ENCODE measurements at places on chromosomes 5 and 9.

DNA sequence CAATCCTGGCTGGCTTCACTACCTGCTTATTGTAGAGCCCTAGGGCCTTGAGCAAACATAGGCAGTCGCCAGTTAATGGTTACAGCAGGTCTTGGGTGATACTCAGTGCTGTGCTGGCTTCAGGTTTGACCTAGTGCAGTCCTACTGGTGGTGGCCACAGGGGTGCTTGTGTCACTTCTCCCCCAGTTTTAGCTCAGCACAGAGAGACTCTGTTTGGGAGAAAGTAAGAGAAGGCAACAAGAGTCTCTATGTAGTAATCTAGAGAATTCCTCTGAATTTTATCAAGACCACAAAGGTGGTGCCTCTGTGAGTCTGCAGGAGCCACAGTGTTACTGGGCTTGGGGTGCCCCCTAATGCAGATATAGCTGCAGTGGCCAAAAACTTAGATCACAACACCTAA lies 165.6 kb downstream of the CCDC171 start:
- H3K4me3 ChIP-seq, result no peak overlapping the region
- no peaks in the 10 kb centered on the region for H3K4me1 ChIP-seq
- no peak for DNase-seq
- H3K27ac ChIP-seq, result no peak overlapping the region

- H3K4me1 ChIP-seq, result no peaks in the 10 kb centered on the region
- no peak overlapping the region for H3K4me3 ChIP-seq
- peaks cover 30% of the 10 kb centered on the region for H3K27me3 ChIP-seq
- no peaks in the 10 kb centered on the region for H3K36me3 ChIP-seq
- H3K27ac ChIP-seq, result no peak overlapping the region
Measured at GRCh38 chr5:34541067-34541466, 115.1 kb upstream of the RAI14 start.

DNA sequence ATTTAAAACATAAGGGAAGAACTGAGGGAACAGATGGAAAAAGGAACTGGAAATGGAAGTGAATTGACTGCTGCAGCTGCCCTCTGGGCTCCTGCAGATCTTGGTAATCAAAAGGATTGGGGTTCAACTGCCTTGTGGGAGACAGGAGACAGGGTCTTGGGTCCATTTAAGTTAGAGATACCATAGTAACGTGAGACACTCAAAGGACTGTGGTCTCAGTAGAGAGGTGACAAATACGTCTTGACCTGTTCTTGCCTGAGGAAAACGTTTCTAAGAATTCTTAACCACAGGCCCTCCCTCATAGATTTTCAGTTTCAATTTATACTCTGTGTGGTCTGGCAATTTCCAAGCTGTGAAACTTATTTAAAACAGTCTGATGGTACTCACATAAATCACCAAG lies 100.8 kb upstream of the DHFR start:
- H3K27ac ChIP-seq, result peak overlapping the region; percentile 95
- DNase-seq, result peak; percentile 62
- H3K27me3 ChIP-seq, result no peaks in the 10 kb centered on the region
- peaks cover 65% of the 10 kb centered on the region for H3K4me1 ChIP-seq

GRCh38 chr5:52875827-52876226 lies 88.1 kb downstream of the ITGA1 start:
- DNase-seq, result no peak
- H3K27ac ChIP-seq, result no peak overlapping the region
- H3K36me3 ChIP-seq, result peaks cover 28% of the 10 kb centered on the region
- no peaks in the 10 kb centered on the region for H3K27me3 ChIP-seq
- H3K4me1 ChIP-seq, result no peaks in the 10 kb centered on the region

- H3K27me3 ChIP-seq, result peaks cover 12% of the 10 kb centered on the region
- no peak for DNase-seq
- H3K27ac ChIP-seq, result no peak overlapping the region
- H3K4me3 ChIP-seq, result no peak overlapping the region
- no peaks in the 10 kb centered on the region for H3K4me1 ChIP-seq
- H3K36me3 ChIP-seq, result no peaks in the 10 kb centered on the region
Measured at GRCh38 chr5:146409054-146409671, 38.0 kb upstream of the TCERG1 start.

DNA sequence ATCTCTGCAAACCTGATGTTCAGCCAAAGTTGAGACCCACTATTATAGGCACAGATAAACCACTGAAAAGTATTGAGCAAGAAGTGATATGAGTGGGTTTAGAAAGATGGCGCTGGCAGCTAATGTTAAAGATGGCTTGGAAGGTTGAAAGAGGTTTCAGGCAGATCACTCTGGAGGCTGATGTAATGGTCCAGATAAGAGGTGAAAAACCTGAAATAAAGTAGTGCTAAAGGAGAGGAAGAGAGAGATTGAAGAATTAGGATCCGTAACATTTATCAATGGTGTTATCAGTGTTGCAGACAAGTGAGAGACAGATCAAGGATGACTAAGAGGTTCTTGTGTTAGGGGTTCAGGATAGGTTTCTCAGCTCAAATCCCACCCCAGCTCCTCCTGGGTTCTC lies 58.3 kb downstream of the SLC44A1 start:
- H3K4me1 ChIP-seq, result peaks cover 17% of the 10 kb centered on the region
- no peak overlapping the region for H3K27ac ChIP-seq
- no peaks in the 10 kb centered on the region for H3K27me3 ChIP-seq
- H3K36me3 ChIP-seq, result peaks cover 6% of the 10 kb centered on the region
- no peak overlapping the region for H3K4me3 ChIP-seq
- no peak for DNase-seq

GRCh38 chr5:137887831-137888230 lies 1.4 kb upstream of the PKD2L2 start:
- no peak overlapping the region for H3K4me3 ChIP-seq
- H3K27me3 ChIP-seq, result no peaks in the 10 kb centered on the region
- DNase-seq, result no peak

DNA sequence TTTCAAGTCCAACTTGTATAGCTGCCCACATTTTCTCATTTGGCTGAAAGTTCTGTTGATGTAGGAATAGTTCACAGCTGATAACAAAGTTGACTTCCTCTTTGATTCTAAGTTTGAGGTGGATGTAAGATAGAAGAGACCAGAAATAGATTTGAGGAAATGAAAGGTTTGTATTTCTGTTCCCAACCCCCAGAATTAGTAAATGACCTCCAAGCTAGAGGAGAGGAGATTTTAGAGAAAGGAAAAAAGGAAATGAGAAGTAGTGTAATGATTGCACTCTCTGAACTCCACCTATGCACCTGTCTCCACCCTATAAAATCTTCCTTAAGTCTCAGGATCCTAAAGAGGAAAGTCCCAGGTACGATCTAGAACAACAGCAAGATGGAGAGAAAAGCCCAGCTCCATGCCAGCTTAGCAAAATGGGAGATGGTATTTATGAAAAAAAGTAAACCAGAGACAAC lies 130.4 kb upstream of the POC5 start:
- H3K4me3 ChIP-seq, result no peak overlapping the region
- no peaks in the 10 kb centered on the region for H3K36me3 ChIP-seq
- DNase-seq, result no peak
- peaks cover 9% of the 10 kb centered on the region for H3K27me3 ChIP-seq
- no peaks in the 10 kb centered on the region for H3K4me1 ChIP-seq

GRCh38 chr5:15728811-15729210 lies 228.8 kb downstream of the FBXL7 start:
- DNase-seq, result no peak
- no peaks in the 10 kb centered on the region for H3K27me3 ChIP-seq
- no peaks in the 10 kb centered on the region for H3K4me1 ChIP-seq
- H3K27ac ChIP-seq, result no peak overlapping the region
- H3K4me3 ChIP-seq, result no peak overlapping the region
- H3K36me3 ChIP-seq, result no peaks in the 10 kb centered on the region

GRCh38 chr9:73810585-73811215 lies 659.0 kb downstream of the ANXA1 start:
- H3K4me3 ChIP-seq, result no peak overlapping the region
- H3K27me3 ChIP-seq, result no peaks in the 10 kb centered on the region
- H3K36me3 ChIP-seq, result no peaks in the 10 kb centered on the region
- H3K27ac ChIP-seq, result no peak overlapping the region
- DNase-seq, result no peak

- no peaks in the 10 kb centered on the region for H3K4me1 ChIP-seq
- H3K27me3 ChIP-seq, result no peaks in the 10 kb centered on the region
- no peak overlapping the region for H3K4me3 ChIP-seq
Measured at GRCh38 chr9:123420592-123421111, 64.7 kb downstream of the CRB2 start.

DNA sequence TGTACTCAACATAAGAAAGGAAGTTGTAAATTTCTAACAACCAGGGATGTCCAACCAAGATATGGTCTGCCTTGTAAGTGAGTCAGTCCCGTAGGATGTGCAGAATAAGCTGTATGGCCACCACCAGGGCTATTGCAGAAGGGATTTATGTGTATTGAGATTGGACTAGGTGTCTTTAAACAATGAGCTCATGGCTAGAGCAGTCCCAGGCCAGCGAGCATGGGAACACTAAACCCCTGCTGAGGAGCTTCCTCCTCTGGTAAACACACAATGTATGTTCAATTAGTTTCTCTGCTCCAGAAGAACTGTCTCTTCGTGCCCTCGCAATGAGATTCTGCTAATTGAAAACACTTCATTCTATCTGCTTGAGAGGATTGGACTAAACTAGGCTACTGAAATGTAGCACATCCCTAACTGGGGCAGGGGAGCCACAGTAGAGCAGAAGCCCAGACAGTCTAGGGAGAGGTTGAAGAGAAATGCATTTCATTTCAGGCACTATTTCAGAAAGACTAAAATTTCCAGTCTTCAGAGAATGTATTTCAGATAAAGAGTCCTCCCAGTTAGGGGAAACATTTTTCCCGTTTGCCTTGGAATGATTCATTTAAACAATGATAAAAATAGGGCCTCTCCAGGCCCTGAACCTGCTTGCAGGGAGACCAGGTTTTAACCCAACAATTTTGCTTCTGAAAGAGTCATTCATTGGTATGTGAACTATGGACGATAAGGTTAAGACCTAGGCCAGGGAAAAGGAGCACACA lies 154.7 kb downstream of the FAM114A2 start:
- H3K27ac ChIP-seq, result no peak overlapping the region
- peaks cover 6% of the 10 kb centered on the region for H3K27me3 ChIP-seq
- H3K4me1 ChIP-seq, result no peaks in the 10 kb centered on the region
- no peak overlapping the region for H3K4me3 ChIP-seq
- H3K36me3 ChIP-seq, result no peaks in the 10 kb centered on the region
- DNase-seq, result no peak

DNA sequence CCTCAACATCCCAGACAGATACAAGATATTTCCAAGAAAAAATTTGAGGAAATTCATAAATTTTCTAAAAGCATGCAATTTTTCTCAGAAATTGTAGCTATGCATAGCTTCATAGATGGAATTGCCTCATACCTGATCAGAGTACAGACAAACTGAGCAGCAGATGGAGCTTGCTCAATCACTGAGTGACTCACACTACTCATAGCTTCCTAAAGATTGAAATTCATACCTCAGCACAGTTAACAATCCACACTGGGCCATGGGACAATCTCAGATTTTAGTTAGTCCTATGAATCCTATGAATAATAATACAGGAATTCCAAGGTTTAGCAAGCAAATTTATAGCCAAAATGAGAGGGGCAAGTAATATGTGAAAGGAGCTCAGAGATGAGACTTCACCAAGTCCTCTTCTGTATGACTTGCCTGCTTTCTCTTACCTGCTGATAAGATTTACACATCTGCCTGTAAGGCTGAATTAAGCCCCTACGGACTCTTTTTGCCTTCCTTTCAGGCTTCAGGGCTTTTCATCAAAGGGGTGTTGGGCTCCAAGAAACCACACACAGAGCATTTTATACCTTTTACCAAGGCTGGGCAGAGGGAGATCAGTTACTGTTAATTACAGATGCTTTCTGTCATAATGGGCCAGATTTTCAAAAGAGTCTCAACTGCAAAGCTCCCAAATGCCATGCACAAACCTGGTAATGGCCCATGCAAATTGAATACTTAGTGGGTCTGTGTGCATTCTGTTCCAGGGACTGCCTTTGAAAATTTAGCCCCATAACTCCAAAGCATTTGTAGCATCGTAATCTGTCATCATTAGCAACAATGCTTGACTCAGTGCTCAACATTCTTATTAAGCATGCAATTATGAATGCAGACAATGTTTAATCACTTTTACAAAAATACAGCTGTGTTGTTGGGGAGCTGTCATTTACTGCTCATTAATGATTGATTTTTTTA lies 439.3 kb downstream of the DTWD2 start:
- no peak overlapping the region for H3K4me3 ChIP-seq
- H3K27ac ChIP-seq, result no peak overlapping the region
- no peak for DNase-seq
- H3K4me1 ChIP-seq, result no peaks in the 10 kb centered on the region

DNA sequence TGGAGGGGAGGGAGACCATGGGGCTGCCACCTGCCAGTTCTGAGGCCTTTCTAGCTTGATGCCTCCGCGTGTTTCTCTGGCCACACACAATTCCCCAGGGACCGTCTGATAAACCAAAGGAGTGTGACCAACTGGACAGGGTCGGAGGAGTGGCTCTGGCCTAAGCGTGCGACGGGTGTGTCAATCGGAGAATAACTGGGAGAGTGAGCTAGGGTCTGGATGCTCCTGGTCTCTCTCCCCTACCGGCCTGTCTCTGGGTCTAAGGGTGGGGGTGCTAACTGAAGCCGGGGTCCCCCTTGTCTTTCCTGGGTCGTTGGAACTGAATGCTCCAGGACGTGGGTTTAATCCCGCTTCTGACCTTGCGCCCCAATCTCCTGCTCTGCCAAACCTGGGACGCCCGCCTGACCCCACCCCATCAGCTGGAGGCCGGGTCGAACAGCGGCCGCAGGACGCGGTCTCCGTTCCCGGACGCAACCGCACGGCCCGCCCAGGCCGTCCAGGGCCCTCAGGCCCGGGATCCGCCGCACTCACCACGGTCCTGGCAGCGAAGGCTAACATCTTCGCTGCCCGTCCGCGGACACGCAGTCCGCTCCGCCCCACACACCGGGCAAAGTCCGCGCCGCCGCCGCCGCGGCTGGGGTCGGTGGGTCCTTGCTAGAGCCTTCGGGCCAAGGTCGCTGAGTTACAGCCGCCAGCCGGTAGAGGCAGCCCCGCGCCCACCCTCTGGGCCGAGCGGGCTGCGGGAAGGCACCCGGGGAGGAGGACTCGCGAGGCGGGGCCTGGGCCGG lies 447 bp downstream of the CRAT start:
- no peak overlapping the region for H3K27ac ChIP-seq
- H3K4me1 ChIP-seq, result peaks cover 31% of the 10 kb centered on the region
- H3K36me3 ChIP-seq, result no peaks in the 10 kb centered on the region
- H3K27me3 ChIP-seq, result no peaks in the 10 kb centered on the region
- peak overlapping the region; percentile 94 for H3K4me3 ChIP-seq
